ENCODE measurements at places on chromosomes 6 and 20.
A peak's percentile ranks its signal among the peaks of the same experiment; 100 is the strongest.

GRCh38 chr6:49919935-49920644 is 43.9 kb downstream of the DEFB114 start:
- DNase-seq: no peak

GRCh38 chr6:116165596-116165995 is 39.7 kb upstream of the COL10A1 start:
- no peak for DNase-seq

GRCh38 chr6:158508450-158508849 is 51.4 kb upstream of the TMEM181 start:
- no peak for DNase-seq

- no peak for DNase-seq
These were observed 61.0 kb downstream of the TCP11 start for GRCh38 chr6:35080016-35080680.

GRCh38 chr6:105851113-105851580 is 235.0 kb upstream of the PRDM1 start:
- DNase-seq: no peak

- peak; percentile 70 for DNase-seq
These were observed 266.7 kb downstream of the CDH26 start for GRCh38 chr20:60224914-60225313.

GRCh38 chr6:144104488-144104887 is 9.1 kb upstream of the SF3B5 start:
- DNase-seq: no peak

DNA sequence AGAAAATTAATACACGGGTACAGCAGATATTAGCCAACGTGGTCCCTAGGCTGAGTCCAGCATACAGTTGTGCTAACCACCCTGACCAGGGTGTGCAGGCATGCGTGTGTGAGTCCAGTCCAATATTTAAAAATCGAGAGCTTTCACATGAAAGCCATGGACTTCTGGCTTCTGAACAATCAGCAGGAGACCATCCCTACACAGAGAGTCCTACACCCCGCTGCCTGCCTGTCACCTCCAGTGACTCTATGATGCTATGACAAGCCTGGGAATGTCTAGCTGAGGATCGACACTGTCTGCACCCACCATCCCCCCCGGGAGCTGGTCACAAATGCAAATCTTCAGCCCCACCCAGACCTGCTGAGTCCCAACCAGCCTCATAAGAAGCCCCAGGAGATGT is 7.9 kb downstream of the ACSS1 start:
- no peak for DNase-seq

GRCh38 chr20:43926287-43927050 is 11.8 kb downstream of the TOX2 start:
- no peak for DNase-seq

DNA sequence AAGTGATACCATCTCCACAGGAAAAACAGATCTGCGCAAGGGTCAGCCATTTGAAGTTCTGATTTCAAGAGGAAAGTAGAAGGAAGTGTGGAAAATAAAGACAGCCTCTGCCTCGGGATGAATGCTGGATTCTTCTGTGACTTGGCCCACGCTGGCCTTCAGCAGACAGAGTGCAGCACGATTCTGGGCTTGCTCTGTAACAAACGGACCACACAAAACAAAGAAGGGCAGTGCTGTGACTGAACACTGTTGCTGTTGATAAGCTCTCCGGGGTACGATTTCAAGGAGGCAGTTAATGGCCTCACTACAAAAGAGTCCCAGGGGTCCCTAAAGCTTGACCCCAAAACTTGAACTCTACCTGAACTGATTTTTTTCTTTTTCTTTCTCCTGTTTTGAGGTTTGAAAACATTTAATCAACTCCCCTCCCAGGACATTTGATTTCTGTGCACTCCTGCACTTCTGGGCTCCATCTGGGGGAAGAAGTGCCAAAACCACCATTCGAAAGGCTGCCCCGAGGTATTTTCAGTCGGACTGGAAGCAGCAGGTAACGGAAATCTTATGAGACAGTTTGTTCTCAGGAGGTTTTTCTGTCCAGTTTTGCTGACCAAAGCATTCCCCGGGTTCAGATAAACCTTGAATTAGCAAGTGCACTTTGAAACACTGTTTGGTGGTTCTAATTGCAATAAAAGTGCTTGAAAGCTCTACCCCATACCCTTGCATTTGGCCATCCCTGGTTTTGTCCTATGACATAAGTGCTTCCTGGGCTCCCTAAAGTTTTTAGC is 189.6 kb downstream of the MYLK4 start:
- DNase-seq: no peak

GRCh38 chr20:47274401-47275108 is 81.9 kb downstream of the ZMYND8 start:
- DNase-seq: peak; percentile 98

- DNase-seq: peak; percentile 87
These were observed 26.7 kb downstream of the FOXO3 start for GRCh38 chr6:108587258-108588059.

DNA sequence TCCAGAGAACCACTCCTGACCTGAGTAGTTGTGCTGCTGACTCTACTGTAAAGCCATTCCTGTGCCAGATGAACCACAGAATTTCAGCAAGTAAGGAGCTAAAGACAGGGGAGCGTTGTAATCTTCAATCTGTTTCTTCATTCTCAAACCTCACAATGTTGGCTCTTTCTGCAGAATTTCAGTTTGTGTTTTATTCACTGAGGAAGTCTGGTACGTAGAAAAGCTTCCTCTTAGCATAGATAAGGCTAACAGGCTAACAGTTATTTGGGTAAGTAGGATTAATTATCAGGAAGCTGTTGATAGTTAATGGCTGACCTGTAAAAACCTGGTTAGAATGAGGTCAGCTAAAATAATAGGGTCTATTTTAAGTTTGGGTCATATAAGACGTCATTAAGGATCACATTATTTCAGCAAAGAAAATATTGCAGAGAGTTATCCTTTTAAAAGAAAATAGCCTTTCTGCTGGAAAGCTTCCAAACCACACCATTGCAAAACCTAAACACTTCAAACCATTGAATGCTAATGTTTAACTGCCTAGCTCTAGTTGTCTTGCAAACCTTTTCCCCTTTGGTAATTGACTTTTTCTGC is 14.1 kb upstream of the TENT5A start:
- DNase-seq: peak; percentile 77

- peak; percentile 21 for DNase-seq
These were observed 24.4 kb downstream of the PROCR start for GRCh38 chr20:35196313-35196712.

GRCh38 chr6:159008656-159009288 is 8.8 kb upstream of the RSPH3 start:
- DNase-seq: peak; percentile 63

GRCh38 chr6:2960935-2961334 is 10.4 kb downstream of the SERPINB6 start:
- no peak for DNase-seq

- peak; percentile 65 for DNase-seq
These were observed at the start of gene POM121L2 for GRCh38 chr6:27312146-27312949. Gene POM121L2 (minus strand): TSS chr6:27312273. CDS start chr6:27312170, 103 bp downstream.

DNA sequence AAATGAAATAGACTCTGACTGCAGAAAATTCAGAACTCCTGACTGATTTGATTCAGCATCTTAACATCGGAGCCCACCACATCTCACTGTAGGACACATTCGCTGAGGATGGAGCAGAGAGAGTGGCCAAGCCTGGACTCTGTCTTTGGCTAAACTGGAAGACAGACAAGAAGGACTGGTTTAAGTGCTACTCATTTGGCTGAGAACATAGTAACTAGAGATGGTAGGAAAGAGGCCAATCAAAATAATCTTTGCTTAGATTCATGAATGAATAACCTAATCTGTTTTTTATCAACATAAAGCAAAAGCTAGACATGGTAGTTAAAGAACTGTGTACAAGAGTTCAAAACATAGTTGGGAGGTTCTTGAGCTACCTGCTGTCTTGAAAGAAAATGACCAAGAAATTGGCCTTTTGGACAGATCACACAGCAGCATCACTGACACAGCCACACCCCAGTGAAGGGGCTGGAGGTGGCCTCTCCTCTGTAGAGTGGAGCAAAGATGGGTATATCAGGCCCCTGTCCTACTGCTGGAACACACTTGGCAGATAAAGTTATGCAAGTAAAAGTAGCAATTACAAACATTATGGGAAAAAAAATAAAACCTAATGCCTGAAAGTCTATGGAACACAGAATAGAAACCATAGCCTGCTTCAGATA is 87.1 kb upstream of the NT5E start:
- DNase-seq: no peak

DNA sequence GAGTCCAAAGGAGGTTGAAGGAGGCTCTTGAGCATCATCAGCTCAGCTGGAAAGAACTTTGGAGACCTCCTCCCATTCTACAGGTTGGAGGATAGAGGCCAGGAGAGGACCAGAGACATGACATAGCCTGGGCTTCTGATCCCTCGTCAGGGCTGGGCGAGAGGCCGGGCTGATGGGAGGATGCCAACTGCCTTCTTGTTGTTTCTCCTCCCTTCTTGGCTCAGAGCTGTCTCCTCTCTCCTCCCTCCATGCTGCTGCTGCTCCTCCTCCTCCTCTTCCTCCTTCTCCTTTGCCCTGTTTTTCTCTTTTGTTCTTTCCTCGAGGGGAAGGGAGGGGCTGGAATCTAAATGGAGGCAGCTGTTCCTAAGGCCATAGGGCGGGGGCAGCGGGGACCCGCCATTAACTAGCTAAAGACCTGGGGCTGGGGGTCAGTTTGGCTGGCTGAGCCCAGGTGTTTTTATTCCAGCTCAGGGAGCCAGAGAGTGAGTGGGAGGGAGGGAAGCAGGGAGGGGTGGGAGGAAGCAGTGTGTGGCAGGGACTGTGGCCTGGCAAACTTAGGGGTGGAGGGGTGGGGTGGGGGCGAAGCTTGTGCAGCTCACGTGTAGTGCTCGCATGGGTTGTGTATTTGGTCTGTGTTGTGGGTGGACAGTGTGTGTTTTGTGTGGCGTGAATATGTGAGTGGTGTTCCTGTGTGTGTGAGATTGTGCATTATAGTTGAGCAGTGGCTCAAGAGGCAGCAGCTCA is 84.8 kb downstream of the CD40 start:
- DNase-seq: no peak

- no peak for DNase-seq
These were observed 206.3 kb downstream of the SMOC2 start for GRCh38 chr6:168647271-168647670.

DNA sequence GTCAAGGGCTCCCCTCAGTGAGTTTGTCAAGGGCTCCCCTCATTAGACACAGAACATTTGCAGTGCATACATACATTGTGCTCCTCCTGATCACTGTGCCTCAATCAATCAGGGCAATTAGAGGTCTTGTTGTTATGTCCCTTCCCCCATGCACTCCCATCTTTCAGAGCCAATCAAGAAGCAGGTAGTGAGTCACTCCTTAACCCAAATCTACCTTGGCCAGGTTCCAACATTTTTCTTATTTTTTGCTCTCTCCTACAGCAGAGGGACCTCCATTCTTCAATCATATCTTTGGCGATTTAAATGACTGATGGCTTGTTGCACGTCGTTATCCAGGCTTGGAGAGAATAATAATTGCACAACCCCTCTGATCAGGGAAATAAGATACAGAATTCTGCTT is 409.9 kb upstream of the SPTLC3 start:
- DNase-seq: no peak

DNA sequence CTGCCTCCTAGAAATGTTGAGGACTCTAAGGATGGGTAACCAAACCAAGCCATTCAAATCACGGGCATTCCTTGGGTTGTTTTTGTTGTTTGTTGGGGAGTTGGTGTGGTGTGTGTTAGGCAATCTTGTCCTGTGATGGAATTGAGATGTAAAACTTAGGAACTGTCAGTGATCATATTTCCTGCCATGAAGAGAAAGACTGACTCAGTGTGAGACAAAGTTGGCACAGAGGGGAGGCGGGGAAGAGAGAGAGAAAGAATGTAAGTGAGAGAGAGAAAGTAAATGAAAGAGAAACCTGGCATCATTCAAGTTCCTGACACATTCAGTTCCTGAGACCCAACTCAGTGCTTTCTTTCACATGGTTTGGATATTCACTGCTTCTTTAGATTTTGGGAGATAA is 21.6 kb upstream of the FBXO30 start:
- peak; percentile 77 for DNase-seq

DNA sequence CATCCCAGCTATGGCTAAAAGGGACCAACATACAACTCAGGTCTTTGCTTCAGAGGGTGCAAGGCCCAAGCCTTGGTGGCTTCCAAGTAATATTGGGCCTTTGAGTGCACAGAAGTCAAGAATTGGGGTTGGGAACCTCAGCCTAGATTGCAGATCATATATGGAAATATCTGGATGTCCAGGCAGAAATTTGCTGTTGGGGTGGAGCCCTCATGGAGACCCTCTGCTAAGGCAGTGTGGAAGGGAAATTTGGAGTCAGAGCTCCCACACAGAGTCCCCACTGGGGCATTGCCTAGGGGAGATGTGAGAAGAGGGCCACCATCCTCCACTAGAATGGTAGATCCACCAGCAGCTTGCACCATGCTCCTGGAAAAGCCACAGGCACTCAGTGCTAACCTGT is 123.5 kb downstream of the PRL start:
- DNase-seq: no peak

GRCh38 chr20:52593654-52594053 is 378.5 kb upstream of the TSHZ2 start:
- no peak for DNase-seq
